ENCODE measurements at places on chromosomes 12 and 14.

DNA sequence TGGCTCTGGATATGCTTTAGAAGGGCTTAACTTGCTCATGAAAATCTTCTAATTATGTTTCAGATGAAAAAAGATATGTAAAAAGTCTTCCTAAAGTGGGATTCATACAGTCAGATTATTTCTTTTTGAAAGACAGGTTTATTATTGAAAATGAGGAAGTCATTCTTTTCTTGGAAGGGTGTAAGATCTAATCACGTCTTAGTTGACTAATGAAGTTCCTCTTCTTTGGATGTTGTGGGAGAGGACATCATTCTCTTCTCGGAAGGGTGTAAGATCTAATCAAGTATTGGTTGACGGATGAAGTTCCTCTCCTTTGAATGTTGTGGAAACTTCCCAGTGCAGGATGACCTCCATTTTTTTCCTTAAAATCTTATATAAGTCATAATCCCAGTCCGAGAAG lies 74.9 kb downstream of the ALG10 start:
- peak; percentile 67 for DNase-seq

- no peak for DNase-seq
Measured at GRCh38 chr12:69022674-69023073, 89.7 kb upstream of the CPM start.

- no peak for DNase-seq
Measured at GRCh38 chr12:67019070-67019469, 250.1 kb upstream of the CAND1 start.

GRCh38 chr12:123075646-123076171 lies 75.2 kb downstream of the PITPNM2 start:
- peak; percentile 40 for DNase-seq

GRCh38 chr12:5035618-5036017 lies 8.1 kb upstream of the KCNA5 start:
- DNase-seq = no peak

GRCh38 chr12:94418517-94418916 lies 41.1 kb downstream of the CEP83 start:
- DNase-seq = peak; percentile 46

GRCh38 chr14:37232907-37233481 lies 35.3 kb downstream of the MIPOL1 start:
- DNase-seq = peak; percentile 74

DNA sequence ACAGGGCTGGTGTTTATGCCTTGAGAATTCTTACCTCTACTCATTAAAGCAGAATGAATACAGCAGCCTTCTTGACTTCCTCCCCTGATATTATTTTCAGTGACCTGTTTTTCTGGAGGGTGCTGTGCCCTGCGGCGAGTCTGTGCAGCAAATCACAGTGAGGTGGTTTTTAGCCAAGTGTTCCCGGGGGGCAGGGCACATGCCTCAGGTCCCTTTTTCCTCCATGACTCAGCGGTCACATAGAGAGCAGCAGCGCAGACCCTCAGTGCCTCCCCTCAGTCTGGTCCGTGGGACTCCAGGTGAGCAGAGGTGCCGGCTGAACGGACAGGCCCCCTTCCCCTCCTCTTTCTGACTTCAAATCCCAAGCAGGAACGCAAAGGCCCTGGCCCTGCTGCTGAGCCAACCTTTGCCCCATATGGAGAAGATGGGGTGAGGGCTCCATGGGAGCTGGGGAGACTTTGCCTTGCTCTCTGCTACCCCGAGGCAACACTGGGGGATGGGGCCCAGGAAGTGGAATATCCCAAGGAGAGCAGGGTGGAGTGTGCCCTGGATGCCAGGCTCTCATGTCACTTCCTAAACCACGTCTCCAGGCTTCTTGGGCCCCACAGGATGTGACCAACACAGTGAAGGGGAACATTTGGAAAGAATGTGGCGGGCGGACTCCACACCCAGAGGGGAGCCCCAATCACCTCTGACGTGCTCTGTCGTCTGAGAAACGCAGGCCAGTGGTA lies 90.0 kb downstream of the DHRS2 start:
- DNase-seq = no peak

DNA sequence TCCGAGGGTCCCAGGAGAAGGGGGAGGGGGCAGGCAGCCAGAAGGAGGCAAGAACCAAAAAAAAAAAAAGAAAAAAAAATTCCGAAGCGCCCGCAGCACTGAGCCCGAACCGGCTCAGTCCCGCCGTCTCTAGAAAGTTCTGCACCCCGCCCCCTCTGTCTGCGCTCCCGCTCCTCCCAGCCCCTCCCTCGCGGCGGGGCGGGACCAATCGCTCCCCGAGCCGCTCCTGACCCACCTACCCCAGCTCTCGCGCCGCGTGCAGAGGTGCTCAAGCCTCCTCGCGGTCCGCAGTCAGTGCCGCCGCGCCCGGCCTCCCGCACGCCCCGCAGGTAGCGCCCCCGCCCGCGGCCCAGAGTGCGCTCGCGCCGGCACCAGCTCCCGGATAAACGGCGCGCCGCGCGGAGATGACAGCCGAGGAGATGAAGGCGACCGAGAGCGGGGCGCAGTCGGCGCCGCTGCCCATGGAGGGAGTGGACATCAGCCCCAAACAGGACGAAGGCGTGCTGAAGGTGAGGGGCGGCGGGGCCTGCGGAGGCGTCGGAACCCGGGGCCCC lies at the start of gene FKBP4:
Gene FKBP4, plus strand, starts transcription at position 235 of the 554 bp plus-strand sequence. Its CDS starts 170 bp downstream, at position 405.
- DNase-seq = peak; percentile 96
